ENCODE measurements at places on chromosomes 3 and 15.

DNA sequence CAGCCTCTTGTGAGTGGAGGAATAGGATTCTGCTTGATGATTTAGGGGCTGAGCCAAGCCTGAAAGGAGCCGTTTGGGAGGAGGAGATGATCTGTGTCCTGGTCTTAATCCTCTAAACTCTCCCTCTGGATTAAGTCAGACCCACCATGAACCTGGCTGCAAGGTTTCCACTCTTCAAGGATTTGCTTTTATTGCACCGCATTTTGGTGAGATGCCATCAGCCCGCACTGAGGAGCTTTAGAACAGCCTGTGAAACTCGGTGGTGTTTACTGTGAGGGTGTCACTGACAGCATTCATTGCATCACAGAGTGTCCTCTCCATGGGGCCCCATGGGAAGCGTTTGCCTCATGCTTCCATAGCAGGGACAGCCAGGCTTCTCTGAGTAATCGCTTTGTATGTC lies 59.2 kb downstream of the EPHB1 start:
- DNase-seq, result no peak

- no peak for DNase-seq
Observed at GRCh38 chr3:189629803-189630455, 1.3 kb upstream of the TP63 start.

GRCh38 chr15:71337197-71337845 lies 222.1 kb downstream of the THSD4 start:
- no peak for DNase-seq

DNA sequence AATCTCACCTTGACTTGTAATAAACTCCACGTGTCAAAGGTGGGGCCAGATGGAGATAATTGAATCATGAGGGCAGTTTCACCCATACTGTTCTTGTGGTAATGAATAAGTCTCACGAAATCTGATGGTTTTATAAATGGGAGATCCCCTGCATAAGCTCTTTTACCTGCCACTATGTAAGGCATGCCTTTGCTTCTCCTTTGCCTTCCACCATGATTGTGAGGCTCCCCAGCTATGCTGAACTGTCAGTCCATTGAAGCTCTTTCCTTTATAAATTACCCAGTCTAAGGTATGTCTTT lies 45.5 kb downstream of the SUCNR1 start:
- no peak for DNase-seq

DNA sequence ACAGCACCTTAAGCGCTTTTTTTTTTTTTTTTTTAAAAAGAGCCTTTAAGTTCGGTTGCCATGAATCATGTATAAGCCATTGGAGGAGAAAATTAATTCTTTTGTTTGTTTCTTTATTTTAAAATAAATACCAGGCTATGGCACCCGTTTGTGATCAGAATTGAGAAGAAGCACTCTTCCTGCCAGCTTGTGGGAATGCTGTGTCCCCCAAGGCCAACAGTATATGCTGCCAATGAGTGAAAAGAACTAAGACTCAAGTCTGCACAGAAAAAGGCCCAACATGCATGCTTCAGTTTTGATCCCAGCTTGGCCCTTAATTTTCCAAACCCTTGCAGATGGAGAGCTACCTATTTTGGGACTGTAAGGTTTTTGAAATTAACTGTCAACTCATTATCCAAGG lies 90.5 kb downstream of the LRRC3B start:
- DNase-seq, result no peak

GRCh38 chr3:138949002-138949418 lies 2.0 kb downstream of the FOXL2NB start:
- no peak for DNase-seq

- no peak for DNase-seq
Observed at GRCh38 chr15:90883976-90884718, at the start of gene FES. FES (plus strand) TSS chr15:90884504; CDS start chr15:90885046, 542 bp downstream.

DNA sequence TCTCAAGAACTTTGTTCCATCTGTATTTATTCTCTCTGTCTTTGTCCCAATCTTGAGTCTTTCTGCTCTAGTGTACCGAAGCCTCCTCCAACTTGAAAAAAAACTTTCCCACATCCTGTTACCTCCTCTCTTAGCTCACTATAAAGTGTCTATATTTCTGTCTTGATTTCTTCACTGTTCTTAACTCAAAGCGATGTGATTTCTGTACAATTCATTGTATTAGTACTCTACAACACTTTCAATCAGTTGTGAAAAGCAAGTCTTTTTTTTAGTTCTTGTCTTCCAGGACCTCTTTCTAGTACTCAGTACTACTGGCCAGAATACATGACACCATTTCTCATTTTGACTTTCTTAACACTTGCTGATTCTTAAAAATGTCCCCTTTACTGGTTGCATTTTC lies 353.5 kb upstream of the SATB1 start:
- no peak for DNase-seq
